IMR-90 (cell line): ENCODE measurements at places on chromosomes 6 and 20. TPM values are rescaled to one million over a fixed set of nuclear protein-coding genes. Genes with fewer than 3 reads are reported as not detected.

Gene RSPO3
- not detected in 2 replicates for polyA plus RNA-seq

Gene DBNDD2
- 7.8 and 9.3 TPM in 2 replicates for polyA plus RNA-seq

Gene VGLL2
- polyA plus RNA-seq = not detected in 2 replicates

Gene PANK2
- 15.8 and 17.7 TPM in 2 replicates for polyA plus RNA-seq

Gene ENTPD6
- 98.4 and 98.6 TPM in 2 replicates for polyA plus RNA-seq

Gene EMILIN3
- polyA plus RNA-seq = 0.07 and 0.16 TPM in 2 replicates

Gene OPRL1
- 1.1 and 1.2 TPM in 2 replicates for polyA plus RNA-seq

DNA sequence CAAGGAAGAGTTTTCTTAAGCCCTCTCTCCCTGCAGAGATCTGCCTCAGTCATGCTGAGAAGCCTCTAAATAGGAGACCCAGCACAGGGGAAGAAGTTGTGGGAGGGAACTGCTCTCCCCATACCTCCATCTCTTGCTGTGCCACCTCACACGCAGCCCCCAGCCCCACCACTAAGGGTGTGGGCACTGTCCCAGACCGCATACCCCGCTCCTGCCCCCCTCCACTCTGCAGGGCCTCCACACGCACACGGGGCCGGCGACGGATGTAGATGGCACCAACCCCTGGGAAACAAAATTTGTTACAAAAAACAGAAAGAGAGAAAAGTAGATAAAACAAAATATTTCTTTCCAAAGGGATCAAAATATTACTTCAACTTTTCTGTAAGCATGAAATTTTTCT lies 10.2 kb upstream of the CPNE1 start:
- DNase-seq = no peak

DNA sequence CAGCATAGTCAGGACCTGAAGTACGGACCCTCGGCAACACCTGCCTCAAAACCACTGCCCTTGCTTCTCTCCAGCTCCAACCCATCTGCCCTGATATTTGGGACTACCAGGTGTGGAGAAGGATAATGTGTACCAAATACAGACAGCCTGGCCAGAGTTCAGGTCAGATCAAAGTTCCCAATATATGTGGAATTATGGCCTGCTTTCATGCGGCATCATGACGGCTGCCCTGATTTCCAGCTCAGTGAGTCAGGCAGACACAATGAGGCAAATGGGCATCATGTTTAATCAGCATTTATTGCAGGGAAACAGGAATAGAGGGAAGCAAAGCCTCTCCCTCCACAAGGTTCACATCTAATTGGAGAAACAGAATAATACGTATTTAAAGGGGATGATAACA lies 57.9 kb downstream of the FRK start:
- no peak for DNase-seq

- DNase-seq = peak; percentile 99
These were observed 5.8 kb upstream of the EEF1E1 start for GRCh38 chr6:8108031-8108660.

DNA sequence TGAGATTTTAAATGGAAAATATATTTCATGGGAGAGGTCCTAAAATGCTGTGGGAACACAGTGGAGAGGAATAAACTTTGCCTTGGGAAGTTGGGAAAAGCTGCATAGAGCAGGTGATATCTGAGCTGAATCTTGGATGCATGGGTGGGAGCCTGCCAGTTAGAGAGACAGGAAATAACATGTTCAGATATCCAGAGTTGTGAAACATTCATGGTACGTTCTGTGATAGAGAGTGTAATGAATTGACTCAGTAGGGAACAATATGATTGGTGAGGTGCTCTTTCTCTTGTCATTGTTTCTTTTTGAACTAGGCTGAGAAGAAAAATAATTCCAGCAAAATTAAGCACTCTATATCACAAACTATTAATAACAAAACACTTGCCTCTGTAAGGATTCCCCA lies 72.8 kb downstream of the RPS12 start:
- no peak for DNase-seq

DNA sequence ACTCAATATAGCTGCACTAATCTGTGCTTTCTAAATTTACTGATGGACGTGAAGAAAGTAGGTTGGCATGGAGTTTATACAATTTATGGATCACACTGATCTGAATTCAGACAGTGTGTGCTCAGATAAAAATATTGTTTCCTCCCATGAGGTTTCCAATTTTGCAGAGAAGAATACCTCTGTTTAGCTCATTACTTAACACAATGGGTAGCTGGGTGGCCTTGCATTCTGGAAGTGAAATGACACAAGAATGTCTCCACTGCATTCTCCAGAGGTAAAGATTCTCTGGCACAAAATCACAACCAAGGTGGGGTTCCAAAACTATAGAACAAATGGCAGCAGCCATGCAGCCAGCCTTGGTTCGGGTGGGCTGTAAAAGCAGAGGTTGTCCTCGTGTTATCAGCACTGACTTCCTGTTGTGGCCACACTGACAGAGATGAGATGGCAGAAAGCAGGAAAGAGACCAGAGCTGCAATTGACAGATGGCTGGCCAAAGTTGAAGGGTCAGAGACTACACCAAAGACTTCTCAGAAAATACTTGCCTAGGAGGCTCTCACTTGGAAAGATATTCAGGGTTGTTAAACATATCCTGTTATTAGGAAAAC lies 50.2 kb downstream of the HDAC2 start:
- no peak for DNase-seq

DNA sequence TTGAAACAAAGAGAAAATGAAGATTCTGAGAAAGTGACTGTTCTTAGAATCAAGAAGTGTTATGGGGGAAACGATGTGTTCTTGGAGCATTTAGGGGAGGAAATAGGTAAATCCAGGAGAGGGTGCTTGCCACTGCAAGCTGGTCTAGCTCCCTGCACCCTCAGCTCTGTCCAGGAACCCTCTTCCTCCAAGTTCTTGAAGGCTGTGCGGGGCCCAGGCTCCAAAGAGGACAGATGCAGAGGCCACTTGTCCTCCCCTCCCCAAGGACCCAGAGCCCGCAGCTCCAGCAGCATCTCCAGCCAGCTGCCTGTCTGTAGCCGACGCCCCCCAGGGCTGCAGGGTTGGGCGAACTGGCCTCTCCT lies 87.9 kb downstream of the CDC5L start:
- DNase-seq = no peak

DNA sequence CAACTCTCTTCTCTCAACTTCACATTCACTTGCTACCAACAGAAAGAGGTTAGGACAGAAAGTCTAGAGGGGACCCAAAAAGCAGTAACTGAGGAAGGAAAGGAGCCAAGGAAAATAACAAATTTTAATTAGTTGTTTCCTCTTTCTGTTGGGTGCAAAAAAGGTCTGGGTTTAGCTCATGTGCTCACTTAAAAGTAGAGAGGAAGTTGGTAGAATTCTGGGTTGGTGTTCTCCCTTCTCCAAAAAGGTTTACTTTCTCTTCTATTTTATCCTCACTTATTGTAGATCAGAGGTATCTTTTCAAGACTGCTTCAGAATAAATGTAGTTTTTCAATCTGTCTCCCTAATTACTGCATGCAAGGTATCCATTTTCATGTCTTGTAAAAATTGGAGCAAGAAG lies 42.8 kb downstream of the MAP3K7 start:
- no peak for DNase-seq

DNA sequence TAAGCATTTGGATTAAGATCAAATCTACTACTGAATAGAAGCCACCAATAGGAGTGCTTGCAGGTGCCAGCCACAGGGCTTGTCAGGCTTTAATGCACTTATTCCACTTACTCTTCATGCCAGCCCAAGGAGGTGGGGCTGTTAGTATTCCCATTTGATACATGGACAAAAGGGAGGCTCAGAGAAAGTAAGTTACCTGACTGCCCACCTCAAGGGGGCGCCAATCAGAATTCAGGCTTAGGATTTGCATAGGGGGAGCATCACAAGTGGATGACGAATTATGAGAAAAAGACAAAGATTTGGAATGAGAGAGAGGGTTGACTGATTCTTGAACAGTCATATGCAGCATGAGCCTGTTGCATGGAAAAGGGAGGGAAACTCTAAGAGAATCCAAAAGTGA lies 188.4 kb upstream of the TSHZ2 start:
- DNase-seq = no peak

DNA sequence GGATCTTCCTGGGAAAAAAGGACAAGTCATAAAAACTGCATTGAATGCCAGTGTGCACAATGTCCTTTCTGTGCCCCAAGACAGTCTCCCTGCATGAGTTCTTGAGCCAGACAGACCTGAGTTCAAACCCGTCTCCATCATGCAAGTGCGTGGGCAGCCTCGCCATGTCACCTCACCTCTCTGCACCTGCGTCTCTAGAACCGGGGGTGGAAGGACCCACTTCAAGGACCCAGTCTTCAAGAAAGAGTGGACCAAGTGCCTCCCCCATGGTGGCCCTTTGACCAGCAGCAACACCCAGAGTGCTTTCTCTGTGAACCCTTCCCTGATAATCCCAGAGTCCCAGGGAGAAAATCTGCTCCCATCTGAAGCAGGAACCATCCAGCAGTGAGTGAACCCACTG lies 23.5 kb upstream of the ANGPT4 start:
- no peak for DNase-seq

GRCh38 chr20:20593447-20594170 lies 118.8 kb downstream of the RALGAPA2 start:
- DNase-seq = peak; percentile 65

DNA sequence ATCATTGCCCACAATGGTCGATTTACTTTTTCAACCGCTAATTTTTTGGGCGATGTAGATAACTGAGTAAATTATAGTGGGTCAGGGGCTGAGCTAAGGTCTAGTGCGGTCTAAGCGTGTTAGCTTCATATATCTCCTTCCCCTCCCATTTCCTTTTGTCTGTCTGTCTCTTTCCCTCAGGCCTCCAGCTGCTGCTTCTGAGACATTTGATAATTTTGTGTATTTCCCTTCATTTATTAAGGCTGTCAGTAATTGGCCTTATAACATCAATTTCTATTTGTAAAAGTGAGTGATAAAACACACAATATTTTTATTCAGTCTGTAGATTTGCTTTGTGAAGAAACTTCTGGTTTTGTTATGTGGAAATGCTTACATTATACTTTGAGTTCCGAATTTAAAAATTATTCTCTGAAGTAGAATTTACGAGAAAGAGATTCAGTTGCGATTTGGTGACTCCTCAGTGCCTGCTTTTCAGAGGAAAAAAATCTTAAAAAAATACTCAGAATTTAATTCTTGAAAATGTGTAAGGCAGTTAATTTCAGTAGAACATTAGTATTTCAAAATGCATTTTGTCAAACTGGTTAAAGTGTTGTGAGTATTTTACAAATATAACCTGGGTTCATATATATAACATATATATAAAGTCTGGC lies 1.4 kb downstream of the TMEM170B start:
- no peak for DNase-seq

DNA sequence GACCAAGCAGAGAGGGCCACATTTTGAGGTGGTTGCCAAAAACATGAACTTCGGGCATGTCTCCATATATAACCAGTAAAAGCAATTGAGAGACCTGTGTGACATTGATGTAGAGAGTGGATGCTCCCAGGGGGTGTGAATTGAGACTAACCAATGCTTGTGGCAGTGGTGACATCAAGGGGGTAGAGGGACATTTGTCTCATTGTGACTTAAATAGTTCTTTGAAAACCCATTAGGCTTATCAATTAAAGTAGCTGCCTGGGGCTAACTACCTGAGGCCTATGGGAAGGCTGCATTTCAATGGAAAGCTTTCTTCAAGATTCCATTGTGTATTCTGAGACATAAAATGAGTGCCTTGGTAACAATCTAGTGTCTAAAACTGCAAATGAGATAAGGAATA lies 82.1 kb upstream of the FABP7 start:
- no peak for DNase-seq

DNA sequence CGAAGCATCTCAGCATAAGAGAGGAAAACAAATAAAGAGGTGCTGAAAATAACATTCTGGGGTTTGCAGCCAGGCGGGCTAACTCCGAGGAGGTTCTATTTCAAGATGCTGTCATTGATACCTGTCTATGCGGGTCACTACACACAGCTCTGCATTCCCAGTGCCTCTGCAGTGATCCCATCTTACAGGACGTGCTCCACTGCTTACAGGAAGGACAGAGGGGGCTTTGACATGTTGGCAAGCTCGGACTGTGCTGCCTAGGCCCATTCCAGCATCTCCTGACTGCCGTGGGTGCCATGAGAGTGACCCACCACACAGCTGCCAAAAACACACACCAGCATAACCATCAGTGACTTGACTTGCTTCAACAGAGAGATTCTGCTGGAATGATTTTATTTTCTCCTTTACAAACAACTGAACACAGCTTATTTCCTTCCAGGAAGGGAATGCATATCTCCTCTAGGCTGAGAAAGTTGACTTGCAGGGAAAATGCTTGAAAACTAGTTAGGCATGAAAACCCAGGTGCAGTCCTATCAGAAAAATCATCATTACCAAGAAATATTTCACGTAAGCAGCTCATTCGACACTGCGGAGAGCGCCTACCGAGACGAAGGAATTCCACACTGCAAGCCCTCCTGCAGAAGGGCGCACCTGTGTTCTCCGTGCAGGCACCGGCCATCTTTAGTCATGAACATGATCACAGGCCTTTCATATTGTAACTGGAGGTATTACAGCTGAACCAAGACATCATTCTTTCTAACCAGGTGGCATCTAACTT lies 62.5 kb downstream of the RAMACL start:
- no peak for DNase-seq

DNA sequence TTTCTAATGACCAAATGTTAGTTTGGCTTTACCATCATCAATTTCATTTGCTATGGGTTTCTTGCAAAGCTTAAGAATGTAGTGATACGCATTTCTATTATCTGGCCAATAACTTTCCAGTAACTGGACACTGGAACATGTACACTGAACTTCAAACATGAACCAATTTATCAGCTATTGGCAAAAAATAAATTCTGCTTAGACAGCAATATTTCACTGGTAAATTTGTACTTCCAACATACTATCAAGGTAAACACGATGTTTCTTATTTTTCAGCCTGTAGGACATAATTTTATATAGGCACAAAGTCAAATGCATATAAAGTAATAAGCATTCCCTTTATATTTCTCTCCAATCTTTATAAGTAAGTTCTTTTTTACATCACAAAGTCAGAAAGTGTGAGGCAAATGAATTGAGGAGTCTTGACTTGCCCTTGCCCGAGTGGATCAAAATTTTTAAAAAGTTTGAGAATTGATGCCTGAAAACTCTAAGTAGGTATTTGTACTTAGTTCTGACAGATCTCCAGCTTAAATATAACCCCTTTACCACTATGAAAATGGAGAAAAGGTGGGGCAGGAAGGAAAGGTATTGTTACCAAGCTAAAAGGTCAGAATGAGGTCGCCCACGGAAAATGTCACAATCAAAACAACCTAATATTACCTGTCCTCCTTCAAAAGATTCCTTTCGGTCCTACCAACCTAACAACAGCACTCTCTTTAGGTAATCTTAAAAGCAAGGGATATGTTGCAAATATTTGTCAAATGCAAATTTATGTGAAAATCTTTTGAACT lies 41.3 kb downstream of the STK38 start:
- no peak for DNase-seq
